ENCODE measurements at places on chromosomes 7 and 10. TPM values are rescaled to one million over a fixed set of nuclear protein-coding genes. Genes with fewer than 3 reads are reported as not detected.

- no peak overlapping the region for H3K27ac ChIP-seq
- DNase-seq = no peak
- no peaks in the 10 kb centered on the region for H3K36me3 ChIP-seq
- H3K4me1 ChIP-seq = no peaks in the 10 kb centered on the region
Measured at GRCh38 chr7:131591687-131592319, 35.4 kb upstream of the PODXL start.

DNA sequence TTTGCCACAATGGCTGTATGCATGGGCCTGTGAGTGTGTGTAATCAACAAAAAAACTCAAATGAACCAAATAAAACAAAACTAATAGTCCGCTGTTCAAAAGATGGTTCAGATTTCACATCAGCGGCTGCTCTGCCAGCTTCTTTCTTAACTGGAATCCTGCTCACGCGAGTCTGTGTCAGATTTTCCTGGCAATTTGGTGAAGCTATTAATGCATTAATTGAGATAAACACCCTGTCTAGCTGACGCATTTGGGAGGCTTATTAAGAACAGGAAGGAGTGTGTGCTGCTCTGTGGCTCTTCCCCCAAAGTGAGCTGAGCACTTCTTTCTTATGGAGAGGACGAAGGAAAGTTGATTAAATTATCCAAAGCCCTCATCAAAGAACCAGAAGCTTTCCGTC lies 336.6 kb upstream of the MKI67 start:
- no peak for DNase-seq
- no peak overlapping the region for H3K4me3 ChIP-seq
- H3K4me1 ChIP-seq = no peaks in the 10 kb centered on the region
- H3K27me3 ChIP-seq = no peaks in the 10 kb centered on the region
- no peaks in the 10 kb centered on the region for H3K36me3 ChIP-seq

- peaks cover 12% of the 10 kb centered on the region for H3K4me1 ChIP-seq
- H3K27me3 ChIP-seq = no peaks in the 10 kb centered on the region
- no peak overlapping the region for H3K27ac ChIP-seq
- no peaks in the 10 kb centered on the region for H3K36me3 ChIP-seq
- no peak for DNase-seq
- H3K4me3 ChIP-seq = no peak overlapping the region
Measured at GRCh38 chr7:37281368-37282092, 167.1 kb downstream of the ELMO1 start.

GRCh38 chr7:156063241-156063810 lies 251.1 kb upstream of the SHH start:
- H3K4me1 ChIP-seq = no peaks in the 10 kb centered on the region
- H3K4me3 ChIP-seq = no peak overlapping the region
- DNase-seq = no peak
- H3K27ac ChIP-seq = no peak overlapping the region
- no peaks in the 10 kb centered on the region for H3K36me3 ChIP-seq

DNA sequence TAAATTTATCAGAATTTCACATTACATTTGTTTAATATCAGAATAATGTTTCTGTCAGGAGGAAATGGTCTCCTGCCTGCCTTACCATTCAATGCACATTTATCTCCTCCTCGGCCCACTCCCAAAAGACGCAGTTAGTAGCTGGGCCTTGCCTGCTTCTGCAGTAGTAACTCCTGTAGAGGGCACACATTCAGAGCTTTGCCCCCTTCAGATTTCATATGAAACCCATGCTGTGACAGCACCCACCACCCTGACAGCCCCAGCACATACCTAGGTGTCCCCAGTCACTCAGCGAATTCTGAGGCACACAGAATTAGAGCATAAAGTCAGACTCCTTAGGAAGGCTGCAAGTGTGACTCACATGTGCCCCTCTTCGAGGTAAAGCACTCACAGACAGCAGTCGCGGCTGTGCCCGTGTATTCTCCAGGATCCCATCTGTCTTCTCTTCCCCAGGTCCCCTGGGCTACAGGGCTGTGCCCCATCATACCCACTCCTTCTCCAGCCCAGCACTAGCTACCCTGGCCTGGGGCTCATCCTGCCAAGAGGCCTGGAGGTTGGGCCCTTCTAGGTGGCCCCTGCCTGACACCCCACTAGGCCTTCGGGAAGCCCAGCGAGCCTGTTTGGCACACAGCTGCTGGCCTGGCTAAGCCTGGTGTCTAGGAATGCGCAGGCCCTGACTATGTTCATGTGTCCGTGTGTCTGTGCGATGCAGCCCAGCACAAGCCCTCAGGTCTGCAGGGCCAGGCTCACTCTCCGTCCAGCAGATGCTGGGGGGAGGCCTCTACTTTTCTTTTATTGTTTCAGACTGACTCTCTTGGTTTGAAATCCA lies 4.7 kb upstream of the DEPP1 start:
- H3K27me3 ChIP-seq = no peaks in the 10 kb centered on the region
- no peak overlapping the region for H3K4me3 ChIP-seq
- no peaks in the 10 kb centered on the region for H3K4me1 ChIP-seq
- H3K36me3 ChIP-seq = no peaks in the 10 kb centered on the region

DNA sequence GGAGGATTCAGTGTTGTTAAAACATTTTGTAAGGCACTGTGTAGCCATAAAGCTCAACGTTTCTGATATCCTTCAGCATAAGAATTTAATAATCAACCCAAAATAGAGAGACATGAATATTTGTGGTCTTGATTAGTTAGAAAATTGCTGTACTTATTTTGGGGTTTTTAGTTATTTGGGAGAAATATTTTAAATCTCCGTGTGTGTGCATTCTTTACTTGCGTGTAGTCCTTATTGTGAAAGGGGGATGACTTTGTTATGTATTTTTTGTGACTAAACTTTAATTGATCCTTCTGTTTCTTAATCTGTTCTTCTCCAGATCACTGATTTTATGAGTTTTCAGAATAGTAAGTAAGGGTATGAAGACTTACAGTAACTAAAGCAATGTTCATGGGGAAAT lies 81.2 kb downstream of the ZNRF2 start:
- no peaks in the 10 kb centered on the region for H3K27me3 ChIP-seq
- no peak overlapping the region for H3K27ac ChIP-seq
- no peak overlapping the region for H3K4me3 ChIP-seq
- no peaks in the 10 kb centered on the region for H3K36me3 ChIP-seq
- H3K4me1 ChIP-seq = no peaks in the 10 kb centered on the region
- DNase-seq = no peak

PON1 gene
- total RNA-seq = not detected

TRPV5 gene
- total RNA-seq = not detected

All from CD8-positive, alpha-beta memory T cell (primary cell).